ENCODE measurements at places on chromosomes 7 and 10. TPM values are rescaled to one million over a fixed set of nuclear protein-coding genes. Genes with fewer than 3 reads are reported as not detected.

DNA sequence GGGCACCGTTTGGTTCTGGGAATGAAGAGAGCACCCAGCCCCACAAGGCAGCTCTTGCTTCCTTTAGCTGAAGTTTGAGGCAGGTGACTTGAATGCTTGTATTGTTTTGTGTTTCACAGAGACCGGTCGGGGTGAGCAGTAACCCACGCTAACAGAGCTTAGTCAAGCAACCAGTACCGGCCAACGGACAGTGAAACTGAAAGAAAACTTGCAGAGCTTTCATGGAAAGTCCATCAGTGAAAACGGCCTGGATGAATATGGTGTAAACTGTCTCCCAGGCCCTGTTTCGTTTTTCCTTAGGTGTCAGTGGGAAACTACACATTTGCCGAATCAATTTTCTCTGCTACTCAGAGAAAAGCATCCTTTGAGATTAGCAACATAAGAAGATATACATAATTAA is 101.1 kb downstream of the LYZL1 start:
- DNase-seq = no peak

DNA sequence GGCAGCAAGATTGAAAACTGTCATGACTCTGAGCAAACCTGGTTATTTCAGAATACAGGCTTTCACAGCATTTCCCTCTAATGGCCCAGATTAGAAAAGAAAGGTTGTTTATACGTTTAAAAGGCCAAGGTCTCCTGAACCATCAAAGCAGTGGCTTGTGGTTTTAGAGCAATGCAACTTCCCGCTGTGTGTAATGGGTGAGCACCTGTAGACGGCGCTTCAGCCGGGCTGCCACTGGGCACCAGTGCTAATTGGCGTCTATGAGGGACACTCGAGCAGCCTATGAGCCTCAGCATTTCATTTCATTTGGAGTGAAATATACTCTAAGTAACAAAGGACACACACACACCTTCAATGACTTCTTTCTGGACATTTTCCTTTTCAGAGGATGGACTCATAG is 671.0 kb upstream of the FZD8 start:
- DNase-seq = no peak

DNA sequence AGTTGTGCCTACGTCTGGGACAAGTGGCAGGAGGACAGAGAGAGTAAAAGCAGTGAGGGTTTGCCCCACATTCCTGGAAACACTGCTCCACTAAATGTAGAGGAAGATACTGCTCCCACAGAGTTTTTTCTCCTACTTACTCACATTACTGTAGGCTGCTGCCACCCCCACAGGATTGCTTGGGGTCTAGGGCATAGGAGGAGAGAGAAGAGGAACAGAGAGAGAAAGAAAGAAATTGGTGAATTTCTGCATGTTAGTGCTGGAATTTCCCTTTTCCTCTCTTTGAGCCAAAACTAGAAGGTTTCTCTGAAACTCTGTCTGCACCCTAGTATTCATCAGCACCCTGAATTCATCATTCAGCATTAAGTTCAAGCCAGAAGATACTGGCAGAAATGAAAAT is 397.9 kb downstream of the INHBA start:
- no peak for DNase-seq

DNA sequence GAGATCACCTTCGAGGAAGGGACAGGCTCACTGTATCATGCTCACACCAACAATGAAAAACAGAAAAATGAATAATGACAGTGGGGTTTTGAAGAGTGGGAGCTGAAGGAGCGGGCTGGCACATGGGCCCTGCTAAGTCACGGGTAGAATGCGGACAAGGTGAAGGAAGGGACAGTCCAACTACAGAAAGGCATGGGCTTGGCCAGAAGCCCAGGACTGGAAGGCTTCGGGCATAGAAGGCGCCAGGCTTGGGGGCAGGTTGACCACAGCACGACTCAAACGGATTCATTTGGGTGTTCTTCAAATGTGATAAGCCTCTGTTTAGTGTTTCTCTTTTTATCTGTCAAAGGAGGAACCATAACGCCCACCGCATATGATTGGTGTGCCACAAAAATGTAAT is 509.5 kb downstream of the CCSER2 start:
- no peak for DNase-seq

The NEBL gene
- 597 TPM for total RNA-seq

GRCh38 chr7:104686286-104686685 is 327.7 kb upstream of the KMT2E start:
- no peak for DNase-seq

GRCh38 chr10:132058793-132059759 is 6.7 kb upstream of the JAKMIP3 start:
- DNase-seq = peak; percentile 54

- no peak for DNase-seq
Measured at GRCh38 chr7:75884476-75884875, 5.6 kb downstream of the RHBDD2 start.

DNA sequence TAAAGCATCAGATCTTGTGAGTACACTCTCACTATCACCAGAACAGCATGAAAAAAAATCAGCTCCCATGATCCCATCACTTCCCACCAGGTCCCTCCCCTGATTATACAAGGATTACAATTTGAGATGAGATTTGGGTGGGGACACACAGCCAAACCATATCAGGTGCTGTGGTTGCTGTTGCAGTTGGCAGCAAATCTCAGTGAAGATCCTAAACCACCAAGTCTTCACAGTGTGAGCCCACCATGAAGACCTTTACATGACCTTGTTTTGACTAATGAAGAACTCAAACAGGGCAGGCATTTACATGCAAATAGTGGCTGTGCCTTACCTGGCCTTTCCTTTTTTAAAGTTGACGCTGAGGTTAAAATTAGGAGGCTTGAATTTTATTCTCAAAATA is 242.6 kb downstream of the ACTR3B start:
- DNase-seq = no peak

DNA sequence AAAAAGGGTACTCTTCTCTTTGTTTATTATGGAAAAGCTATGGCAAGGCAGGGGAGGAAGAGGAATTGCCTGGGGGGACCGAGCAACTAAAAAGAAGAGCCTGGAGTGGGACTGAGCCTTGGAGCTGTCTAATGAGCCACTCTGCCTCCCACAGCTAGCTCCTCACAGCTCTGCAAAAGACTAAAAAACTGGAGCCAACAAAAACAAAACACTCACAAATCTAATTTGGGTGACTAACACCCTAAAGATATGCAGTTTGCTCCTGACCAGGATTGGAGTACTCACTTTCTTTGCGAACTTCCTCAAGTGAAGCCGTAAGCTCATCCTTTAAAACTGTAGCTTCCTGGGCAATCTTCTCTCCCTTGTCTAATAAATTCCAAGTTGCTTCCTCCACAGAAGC is 89.4 kb downstream of the CTNNA3 start:
- DNase-seq = no peak

DNA sequence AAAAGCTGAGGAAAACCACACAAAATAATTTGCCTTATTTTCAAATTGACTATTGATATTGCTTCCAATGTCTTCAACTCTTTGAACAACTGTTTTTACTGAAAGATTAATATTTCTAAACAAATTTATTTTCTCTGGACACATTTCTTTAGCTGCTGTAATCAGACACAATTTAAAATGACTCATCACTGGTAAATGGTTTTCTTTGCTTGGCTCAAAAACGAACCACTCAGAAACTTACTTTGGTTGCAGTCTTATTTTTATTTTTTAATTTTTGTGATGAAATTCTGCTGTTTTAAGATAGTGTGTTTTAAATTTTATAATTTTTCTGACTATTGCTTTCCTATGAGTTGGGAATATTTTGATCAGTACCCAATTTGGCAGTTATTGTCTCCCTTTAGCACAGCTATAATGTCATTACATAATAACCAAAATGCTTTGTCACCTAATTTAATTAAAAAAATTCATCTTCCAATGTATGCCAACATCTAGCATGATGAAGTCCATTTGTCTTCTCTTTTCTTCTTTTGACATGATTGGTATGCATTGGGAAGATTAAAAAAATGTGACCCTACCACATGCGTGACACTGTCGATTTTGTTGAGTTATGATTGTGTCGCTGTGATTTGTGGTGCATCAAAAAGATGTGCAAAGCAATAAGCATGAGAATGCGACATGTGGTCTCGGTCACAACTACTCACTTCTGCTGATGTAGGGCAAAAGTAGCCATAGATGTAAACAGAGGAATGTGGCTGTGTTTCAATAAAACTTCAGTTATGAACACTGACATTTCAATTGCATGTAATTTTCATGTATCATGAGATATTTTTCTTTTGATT is 222.3 kb downstream of the SUGCT start:
- DNase-seq = no peak

DNA sequence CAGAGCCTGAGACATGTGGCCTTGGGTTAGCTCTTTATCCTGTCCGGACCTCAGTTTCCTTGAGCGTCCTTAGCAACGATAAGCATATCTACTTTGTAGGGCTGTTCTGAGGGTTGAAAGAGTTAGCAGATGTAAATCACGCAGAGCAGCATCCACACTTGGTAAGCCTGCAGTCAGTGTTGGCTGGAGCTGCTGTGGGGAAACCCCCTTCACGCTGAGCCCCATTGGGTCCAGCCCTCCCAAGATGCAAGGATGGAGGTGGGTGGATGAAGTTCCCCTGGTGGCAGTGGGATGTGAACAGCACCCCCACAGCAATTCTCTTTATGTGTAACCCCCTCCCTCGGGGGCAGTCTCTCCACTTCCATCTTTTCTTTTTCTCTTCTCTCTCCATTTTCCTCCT is 109.9 kb downstream of the PLXNA4 start:
- DNase-seq = no peak

DNA sequence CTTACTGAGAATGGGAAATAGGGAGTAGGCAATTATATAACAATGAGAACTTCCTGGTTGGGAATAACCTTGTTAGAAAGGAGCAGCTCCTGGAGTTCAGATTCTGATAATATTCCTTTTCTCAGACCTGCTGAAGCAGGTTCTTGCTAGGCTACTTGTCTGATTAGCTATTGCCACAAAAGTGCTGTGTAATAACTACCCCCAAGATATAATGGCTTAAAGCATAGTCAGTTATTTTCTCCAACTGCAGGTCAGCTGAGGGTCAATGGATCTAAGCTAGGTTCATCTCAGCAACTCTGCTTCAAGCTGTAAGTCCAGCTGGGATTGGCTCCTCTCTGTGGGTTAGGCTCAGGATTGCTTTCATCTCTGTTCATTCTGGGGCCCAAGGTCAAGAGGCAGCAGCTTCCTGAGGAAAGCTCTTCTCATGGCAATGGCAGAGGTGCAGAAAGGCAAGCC is 9.4 kb upstream of the CNOT4 start:
- no peak for DNase-seq

The NKX2-3 gene
- total RNA-seq = not detected

The FAM131B gene
- 0.19 TPM for total RNA-seq

DNA sequence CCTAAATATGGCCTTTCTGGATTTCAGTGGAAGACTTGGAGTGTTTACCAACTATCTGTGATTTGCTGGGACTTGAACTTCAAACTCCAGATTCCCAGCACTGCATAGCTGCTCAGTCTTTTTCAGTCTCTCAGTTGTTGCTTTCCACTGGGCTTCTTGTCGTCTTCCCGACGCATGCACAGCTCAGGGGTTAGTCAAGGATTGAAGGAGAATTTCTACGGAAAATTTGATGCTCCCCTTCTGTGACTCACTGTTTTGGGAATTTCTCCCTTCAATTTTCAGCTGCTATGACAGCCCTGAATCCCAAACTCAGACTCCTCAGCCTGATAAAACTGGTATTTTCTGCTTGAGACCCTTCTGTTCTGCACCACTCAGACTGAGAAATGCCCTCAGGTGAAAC is 91.7 kb downstream of the CYP26A1 start:
- no peak for DNase-seq

The DNAJC12 gene
- 4.0 TPM for total RNA-seq

- DNase-seq = no peak
Measured at GRCh38 chr10:14009371-14010100, 321.2 kb downstream of the FRMD4A start.

DNA sequence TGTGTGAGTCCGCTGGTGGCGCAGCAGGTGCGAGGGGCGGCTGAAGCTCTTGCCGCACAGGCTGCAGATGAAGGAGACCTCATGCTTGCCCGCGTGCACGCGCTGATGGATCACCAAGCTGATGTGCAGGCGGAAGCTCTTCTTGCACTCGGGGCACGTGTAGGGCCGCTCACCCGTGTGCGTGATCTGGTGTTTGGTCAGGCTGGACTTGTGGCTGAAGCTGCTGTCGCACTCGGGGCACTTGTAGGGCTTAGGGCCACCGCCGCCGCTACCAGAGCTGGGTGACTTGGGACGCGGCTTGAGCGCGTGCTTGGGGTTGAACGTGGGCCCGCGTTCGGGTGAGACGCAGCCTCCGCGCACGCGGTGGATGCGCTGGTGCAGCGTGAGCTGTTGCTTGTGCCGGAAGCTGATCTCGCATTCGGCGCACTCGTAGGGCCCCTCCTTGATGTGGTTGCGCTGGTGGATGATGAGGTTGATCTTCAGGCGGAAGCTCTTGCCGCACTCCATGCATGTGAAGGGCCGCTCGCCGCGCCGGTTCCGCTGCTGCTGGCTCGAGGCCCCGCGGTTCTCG is 28.7 kb downstream of the ZNF777 start:
- no peak for DNase-seq

The ZNF503 gene
- total RNA-seq = 3.3 TPM

DNA sequence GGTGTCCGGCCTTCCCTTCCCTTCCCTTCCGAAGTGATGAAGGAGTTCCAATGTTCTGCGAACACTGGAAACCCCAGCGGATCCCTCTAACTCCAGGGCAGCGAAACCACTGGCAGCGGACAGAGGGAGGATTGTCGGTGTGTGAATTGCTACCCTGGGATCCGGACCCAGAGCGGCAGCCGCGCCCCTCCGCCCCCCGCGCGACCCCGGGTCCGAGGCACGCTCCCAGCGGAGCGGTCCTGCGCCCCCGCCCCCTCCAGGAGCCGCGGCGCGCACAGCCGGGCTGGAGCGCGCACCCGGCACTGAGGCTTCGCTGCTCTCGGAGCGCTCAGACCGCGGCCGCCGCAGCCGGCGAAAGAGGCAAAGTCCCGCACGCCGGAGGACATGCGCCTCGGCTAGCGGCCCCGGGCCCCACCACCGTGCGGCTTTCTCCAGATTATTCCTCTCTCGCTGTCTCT is at the start of gene PTPRZ1:
PTPRZ1 (plus strand) TSS at position 331 of the 458 bp plus-strand sequence. CDS start 339 bp downstream, outside the sequence.
- DNase-seq = no peak

- DNase-seq = no peak
Measured at GRCh38 chr10:1488970-1489548, 248.3 kb downstream of the ADARB2 start.

DNA sequence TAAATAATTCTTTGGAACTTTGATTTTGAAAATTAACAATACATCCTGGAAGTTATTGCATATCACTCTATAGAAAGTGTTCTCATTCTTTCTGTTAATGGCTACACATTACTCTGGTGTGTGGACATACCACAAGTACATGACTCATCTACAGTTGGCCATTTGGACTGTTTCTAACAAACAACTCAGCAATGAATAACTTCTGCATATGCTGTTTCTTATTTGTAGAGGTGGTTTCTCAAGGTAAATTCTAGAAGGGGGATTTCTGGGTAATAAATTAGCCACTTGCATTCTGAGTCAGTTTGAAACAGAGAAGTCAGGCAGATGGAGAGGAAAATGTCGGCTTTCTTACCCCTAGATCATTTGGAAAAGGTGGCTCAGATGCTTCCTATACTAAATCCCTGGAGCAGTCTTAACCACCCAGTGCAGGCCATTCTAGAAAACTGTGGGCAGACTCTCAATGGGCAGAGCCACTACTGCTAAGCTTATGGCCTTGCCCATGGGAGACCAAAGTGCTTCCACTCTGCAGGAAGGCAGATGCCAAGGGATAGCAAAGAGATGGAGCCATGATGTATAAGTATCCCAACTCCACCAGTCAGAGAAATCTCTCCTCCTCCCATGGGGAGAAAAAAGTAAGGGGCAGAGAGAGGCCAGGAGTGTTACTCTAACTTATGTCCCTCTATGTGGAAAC is 194.0 kb upstream of the PLPP4 start:
- DNase-seq = no peak
